Right forelimb (tissue), 1 donor: ENCODE measurements at places on chromosomes 2 and 18.

DNA sequence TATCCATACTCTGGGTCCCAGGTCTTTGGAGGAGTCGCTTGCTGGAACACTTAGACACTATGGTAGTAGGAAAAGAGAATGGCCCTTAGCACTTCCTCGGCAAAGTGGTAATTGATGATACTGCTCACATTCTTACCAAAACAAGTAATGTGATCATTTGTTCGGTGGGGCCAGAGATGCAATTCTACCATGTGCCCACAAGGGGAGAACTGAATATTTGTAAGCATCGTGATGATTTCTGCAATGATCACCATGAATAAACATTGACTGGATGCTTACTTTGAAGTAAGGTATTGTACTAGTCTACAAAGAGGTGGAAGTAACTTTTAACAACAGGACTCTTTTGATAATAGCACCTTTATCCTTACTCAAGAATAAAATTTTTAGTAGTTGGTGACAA, 109.7 kb downstream of the CD8B2 start:
- DNase-seq, result no peak

- no peak for DNase-seq
Observed at GRCh38 chr2:6963727-6964126, 46.5 kb downstream of the RNF144A start.

DNA sequence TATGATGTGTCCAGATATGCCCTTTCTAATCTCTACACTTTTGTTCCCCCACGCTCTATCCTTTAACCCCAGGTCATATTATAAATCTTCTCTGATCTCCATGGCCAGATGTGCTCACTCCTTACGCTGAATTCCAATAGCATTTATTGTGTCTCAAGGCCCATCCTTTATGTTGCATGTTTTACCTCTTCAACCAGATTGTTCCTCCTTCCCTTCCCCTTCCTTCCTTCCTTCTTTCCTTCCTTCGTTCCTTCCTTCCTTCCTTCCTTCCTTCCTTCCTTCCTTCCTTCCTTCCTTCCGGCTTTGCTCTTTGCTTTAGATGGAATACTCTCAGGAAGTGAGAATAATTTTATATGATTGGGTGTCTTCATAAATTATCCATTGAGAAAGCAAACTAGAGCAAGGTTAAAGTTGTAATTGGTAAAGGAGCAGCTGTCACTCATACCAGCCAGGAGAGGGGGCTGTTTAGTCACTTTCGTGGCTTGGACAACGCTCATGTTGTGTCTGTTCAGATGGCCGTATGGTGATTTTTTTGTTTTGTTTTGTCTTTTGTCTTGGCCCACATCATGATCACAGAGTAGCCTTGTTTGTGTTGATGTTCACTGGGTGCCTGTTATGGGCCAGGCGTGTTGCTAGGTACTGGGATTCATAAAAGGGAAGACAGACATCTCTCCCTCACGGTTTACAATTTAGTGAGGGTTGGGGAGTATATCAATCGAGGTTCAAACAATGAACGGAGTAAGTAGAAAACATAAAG, 68.0 kb downstream of the DAW1 start:
- DNase-seq, result no peak

- peak; percentile 79 for DNase-seq
Observed at GRCh38 chr2:207164006-207164831, 1.5 kb downstream of the KLF7 start.

DNA sequence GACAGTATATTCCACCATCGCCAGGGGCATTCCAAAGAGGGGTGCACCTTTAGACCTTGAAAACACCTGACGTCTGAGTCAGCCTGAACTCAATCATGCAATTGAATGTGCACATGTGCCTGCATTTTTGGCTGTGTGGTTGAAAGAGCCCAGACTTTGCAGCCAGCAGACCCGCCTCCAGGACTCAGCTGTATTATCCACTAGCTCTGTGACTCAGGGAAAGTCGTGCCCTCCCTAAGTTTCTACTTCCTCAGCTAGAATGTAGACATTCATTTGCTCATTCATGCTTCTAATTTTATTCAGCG, 94.2 kb downstream of the LRRC30 start:
- no peak for DNase-seq

GRCh38 chr2:136251197-136251884, 133.4 kb upstream of the CXCR4 start:
- no peak for DNase-seq

DNA sequence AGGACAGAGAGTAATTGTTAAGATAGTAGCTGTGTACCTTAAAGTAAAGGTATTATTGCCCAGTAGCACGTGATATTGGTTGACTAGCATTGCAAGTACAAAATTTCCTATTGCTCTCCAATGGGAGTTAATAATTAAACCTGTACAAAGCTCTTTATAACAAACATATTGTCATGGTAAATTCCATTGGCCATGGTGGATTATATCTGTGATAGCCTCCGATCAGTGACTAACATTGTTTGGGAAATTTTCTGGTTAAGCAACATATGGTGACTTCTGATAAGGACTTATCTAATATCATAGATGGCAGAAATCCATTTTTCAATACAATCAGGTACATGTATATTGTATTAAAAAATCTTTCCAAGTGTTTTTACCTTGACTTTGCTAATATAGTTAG, 360.8 kb downstream of the DCC start:
- DNase-seq, result no peak

GRCh38 chr2:227862227-227862740, 9.1 kb upstream of the DAW1 start:
- DNase-seq, result no peak

- DNase-seq, result no peak
Observed at GRCh38 chr2:88930659-88931058, 239.2 kb downstream of the RPIA start.

DNA sequence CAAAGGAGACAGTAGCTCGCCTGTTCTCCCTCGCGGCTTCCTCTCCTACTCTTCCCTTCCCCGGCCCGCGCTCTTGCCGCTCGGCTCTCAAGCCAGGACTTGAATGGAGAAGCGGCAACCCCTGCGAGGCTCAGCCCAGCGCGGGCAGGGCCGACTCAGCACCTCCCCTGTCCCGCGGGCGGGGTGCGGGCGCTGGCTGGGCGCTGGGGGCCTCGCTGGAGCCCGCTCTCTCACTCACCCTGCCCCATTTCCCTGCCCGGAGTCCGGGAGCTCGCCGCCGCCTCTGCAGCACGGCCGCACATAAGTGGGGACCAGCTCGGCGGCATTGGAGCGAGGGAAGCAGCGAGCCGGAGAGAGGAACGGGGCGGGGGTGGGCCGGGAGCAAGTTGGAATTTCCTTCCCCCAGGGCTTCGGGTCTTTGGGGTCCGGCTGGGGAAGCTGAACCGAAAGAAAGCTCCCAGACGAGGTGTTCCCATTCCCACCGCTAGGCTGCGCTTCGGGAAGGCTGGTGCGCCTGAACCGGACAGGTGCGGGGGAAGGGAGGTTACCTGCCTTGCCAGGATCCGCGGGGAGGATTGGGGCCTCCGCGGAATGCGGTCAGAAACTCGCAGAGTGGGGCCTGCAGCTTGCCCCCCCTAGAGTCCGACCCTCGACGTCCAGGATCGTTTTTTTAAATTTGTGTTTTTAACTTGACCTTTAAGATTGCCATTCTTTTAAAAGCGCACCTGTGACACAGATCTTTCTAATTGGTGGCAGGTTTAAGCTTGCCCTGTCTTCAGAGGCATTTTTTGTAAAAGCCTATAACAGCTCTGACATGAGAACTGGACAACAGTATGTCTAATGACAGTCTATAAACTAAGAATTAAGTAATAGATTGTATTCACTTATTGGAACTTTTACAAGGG, at the start of gene COBLL1:
Gene COBLL1 (minus strand): TSS at position 105 of the 905 bp plus-strand sequence. CDS start 627 bp downstream, outside the sequence.
- peak; percentile 84 for DNase-seq

GRCh38 chr2:239990966-239991365, 34.2 kb downstream of the NDUFA10 start:
- no peak for DNase-seq

- DNase-seq, result no peak
Observed at GRCh38 chr18:22981274-22982133, 48.4 kb downstream of the RBBP8 start.

DNA sequence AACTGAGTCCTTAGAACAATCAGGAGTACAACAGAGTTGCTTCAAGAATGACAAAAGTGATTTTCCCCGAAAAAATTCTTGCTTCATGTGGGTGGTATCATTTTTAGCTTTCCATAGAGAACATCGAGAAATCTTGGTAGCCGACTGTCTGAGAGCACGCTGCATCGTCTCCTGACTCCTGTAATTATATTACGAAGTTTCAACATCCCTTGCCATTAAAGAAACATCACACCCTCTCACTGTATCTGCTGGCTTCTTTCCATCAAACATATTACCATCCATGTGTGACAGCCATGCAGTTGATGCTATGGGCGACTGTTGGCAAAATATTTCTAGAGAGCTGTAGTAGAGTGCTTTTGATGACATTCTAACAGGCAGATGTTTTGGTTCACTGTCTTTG, 311.2 kb downstream of the CMPK2 start:
- DNase-seq, result no peak

- DNase-seq, result no peak
Observed at GRCh38 chr2:28359222-28360057, 33.2 kb upstream of the FOSL2 start.

DNA sequence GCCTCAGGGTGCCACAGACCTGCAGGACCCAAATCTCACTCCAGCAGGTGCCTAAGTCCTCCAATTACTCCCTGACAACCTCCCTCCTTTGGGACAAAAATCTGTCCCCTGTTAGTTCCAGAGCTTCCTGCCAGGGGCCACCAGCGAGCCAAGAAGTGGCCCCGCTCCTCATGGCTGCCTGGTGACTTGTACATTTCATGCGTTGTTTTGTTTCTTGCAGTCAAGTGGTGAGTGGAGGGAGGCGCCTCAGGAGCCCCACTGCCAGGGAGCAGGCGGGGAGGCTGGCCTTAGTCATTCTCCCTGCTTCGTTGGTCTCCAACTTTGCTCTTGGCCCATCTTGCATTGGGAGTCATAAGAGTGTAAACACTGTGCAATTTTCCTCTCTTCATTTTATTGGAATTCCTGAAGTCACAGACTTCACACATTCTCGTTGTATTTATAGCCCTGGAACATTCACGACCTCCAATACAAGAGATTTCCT, 81.3 kb downstream of the KCNF1 start:
- DNase-seq, result no peak

DNA sequence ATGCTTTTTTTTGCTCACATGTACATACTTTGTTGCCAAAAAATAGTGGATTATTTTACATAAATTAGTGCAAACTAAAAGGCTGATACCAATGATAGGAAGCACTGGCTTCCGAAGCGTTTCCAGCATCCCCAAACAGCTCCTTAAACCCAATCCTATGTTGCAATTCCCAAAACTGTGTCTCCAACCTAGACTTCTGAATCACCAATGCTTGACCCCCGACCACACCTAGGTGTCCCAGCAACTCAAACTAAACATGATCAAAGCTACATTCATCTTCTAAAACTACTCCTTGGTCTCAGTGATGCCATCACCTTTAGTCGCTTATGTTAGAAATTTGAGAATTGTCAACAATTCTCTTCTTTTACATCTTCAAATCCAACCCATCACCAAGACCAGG, 13.4 kb downstream of the ATP8B1 start:
- no peak for DNase-seq
